ENCODE measurements at places on chromosomes 1 and 21.

DNA sequence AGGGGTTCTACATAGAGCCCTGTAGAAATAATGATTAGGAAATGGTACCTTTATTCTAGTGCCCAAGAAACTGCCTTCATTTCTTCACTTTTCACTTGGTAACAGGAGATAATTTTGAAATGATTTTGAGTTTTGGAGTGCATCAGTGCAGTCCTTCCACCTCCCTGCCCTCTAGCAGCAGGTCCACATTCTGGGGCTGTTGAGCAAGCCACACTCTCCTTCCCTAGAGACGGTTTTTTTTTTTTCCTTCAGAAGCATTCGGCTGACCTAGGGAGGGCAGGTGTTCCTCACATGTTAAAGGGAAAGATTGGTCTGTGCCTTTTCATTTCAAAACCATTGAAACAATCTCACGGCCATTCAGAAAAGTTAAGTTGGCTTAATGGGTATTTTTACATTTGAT, 39.8 kb downstream of the SLC37A1 start:
- DNase-seq, result no peak

GRCh38 chr1:29180497-29181412, 945 bp downstream of the SRSF4 start:
- DNase-seq, result no peak

- DNase-seq, result no peak
These were observed 22.7 kb downstream of the MAB21L3 start for GRCh38 chr1:116133696-116134475.

GRCh38 chr1:184027826-184028695, 9.5 kb downstream of the COLGALT2 start:
- peak; percentile 75 for DNase-seq

GRCh38 chr1:168121401-168122011, 15.2 kb downstream of the GPR161 start:
- DNase-seq, result peak; percentile 94

- DNase-seq, result no peak
These were observed 182.0 kb upstream of the C1orf174 start for GRCh38 chr1:4081806-4082711.

DNA sequence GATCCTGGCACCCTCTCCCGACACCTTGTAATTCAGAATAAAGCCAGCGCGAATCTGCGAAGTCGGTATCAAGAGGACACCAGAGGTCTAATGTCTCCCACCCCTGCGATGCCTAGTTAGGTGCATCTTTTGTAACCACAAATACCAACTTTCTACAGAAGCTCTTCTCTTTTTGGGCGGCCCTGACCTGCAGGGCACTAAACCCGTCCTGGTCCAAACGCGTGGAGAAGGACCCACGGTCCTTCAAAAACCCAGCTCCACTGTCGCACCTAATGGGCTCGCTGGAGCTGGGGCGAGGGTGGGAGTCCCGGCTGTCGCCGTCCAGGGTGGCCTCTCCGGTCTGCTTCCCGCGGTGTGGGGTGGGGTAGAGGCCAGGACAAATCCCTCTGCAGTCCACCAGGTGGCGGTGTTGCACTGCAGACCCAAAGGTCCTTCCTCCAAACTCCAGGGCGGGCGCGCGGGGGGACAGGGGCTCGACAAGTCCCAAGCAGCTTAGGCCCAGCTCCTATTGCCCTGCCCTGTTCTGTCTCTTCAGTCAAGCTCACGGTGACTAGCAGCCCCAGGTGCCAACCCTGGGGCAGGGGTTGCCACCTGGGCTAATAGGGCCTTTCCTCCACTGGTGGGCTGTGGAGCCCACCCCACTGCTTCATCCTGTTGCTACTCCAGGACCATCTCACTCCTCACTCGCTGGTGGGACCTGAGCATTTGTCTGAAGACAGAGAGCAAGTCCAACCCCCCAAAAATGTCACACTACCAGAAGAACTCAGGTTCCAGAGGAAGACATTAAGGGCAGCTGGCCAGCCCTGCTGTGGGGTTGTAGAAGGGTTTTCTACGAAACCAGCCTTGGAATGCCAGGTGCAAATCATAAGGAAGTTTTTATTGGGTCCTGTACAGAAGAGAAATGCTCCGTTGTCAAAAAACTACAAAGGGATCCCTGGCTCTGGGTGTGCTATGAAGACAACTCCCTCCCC, 2.8 kb downstream of the HES3 start:
- DNase-seq, result peak; percentile 64

GRCh38 chr1:160724465-160725242, 13.0 kb upstream of the CD48 start:
- no peak for DNase-seq

DNA sequence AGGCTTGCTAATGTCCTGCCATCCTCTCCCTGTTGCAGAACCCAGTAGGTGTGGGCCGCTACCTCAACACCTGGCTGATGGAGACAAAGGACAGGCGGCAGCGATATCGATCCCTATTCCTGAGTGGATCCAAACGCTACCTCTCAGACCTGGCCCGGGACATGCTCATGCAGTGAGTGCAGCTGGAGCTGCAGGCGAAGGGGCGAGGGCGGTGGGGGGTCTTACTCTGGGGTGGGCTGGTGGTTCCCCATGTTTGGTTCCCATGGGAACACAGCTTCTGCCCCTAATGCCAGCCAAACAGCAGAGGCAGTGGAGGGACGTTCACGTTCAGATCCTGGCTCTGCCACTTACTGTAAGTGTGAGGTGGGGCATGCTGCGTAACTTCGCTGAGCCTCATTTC, 15.8 kb upstream of the TTC22 start:
- no peak for DNase-seq

- no peak for DNase-seq
These were observed 52.8 kb downstream of the FCRL5 start for GRCh38 chr1:157499521-157499920.

- DNase-seq, result no peak
These were observed 1.5 kb upstream of the S100B start for GRCh38 chr21:46606427-46606813.

DNA sequence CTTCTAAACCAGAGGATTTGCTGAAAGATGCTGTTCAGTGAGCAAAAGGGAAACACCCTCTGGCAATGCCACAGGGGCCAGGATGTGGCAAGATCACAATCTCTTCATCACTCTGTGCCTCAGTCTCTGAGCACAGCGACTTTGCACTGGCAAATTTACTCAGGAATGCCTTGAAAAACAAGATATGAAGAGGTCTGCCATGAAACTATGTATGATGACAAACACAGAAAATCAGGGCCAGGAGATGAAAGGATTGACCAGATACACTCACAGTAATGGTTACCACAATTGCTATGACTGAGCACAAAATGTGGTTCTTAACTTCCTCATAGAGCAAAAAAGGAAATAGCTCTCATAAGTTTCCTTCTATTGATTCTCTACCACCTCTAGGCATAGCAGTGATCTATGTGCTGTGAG, 5.8 kb downstream of the TTC13 start:
- peak; percentile 46 for DNase-seq

GRCh38 chr1:54743416-54744226, 20.7 kb downstream of the PARS2 start:
- DNase-seq, result no peak

DNA sequence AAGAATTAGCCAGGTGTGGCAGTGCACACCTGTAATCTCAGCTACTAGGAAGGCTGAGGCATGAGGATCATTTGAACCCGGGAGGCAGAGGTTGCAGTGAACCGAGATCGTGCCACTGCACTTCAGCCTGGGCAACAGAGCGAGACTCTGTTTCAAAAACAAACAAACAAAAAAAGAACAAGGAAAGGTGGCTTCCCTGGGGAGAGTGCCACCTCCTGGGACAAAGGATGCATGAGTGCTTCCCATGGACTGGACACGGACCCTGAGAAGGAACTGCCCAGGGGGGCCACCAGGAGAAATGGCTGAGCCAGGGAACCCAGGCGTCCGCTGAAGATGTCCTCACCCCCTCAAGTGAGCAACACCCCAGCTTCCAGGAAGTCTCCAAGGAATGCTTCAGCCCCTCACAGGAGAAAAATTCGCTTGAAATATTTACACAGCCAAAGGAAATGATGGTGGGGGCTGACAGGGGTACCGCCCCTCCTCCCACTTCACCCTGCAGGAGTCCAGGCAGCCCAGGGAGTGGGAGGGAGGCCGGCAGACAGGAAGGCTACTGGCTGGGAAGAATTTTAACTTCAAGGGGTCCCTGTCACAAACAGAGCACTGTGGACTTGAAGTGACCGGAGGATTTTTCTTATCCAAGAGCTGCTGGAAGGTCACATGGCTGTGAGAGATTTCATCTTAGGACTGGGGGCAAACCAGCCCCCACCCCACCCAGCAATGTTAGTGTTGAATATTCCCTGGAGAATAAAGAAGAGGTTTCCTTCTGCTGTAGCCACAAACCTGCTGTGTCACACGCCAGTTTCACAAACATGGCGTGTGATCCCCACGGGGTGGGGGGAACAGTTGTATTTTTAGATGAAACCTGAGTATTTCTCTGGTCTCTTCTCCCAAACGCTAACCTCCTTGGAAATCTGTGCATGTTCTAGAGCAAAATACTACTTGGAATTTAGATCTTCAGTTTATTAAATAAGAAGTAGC, 90.8 kb upstream of the SLC25A33 start:
- peak; percentile 54 for DNase-seq

DNA sequence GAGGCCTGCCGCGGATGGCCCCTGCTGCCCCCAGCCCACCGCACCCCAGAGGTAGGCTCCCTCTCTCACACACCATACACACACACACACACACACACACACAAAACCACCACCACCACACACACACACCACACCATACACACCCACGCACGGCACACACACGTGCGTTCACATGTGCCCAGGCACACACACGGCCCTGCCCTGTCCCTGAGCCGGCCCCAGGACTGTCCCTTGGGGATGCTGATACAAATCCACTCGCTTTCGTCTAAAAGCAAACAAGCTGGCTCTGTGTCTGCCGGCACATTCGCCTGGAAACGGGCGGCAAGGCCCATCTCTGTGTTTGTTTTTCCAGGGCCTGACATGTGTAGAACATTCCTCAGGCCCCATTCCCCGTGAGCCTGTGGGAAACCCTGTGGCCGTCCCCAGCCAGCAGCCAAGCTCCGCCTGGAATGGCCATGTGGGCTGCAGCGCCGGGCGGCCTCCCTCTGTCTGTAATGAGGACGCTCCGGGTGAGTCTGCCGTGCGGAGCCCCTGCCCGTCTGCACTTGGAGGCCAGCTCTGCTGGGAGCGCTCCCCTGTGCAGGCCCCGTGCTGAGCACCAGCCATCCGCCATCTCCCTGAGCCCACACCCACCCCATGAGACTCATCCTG, 67.4 kb downstream of the DMRTB1 start:
- DNase-seq, result peak; percentile 77

- DNase-seq, result no peak
These were observed 1.1 kb downstream of the WNT3A start for GRCh38 chr1:228007801-228008341.

DNA sequence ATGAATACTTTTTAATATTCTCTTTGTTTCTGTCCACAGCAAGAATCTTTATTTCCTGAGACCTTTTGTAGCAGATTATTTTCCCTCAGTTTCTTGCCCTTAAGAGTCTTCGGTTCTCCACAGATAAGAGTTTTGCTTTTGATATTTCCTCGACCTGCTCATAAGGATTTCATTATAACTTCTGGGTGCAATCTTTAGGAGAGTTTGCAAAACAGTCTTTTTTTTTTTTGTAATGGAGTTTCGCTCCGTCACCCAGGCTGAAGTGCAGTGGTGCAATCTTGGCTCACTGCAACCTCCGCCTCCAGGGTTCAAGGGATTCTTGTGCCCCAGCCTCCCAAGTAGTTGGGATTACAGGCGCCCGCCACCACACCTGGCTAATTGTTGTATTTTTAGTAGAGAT, 10.1 kb upstream of the UBE4B start:
- DNase-seq, result no peak

- DNase-seq, result no peak
These were observed 26.1 kb downstream of the KCNJ15 start for GRCh38 chr21:38282921-38283320.

DNA sequence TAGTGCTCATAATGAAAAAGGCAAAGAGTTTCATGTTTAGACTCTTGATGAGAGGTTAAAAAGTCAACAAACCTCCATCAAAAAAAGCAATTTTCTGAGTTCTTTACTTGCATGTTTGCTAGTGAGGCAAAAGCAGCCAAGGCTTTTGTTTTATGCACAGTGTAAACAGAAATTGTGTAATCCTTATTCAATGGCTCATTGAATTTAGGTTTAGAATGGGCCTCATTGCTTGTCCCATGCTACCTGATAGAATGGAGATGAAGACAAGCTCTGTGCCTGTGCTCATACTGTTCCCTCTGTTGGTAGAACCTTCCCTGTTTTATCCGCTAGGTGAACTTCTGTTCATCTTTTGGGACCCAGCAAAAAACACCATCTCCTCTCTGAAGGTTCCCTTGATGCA, 10.0 kb upstream of the LRRC8D start:
- no peak for DNase-seq

- DNase-seq, result no peak
These were observed 281.6 kb downstream of the TPR start for GRCh38 chr1:186093437-186093836.

- DNase-seq, result peak; percentile 46
These were observed 376.7 kb upstream of the ADGRL2 start for GRCh38 chr1:81424061-81424460.

DNA sequence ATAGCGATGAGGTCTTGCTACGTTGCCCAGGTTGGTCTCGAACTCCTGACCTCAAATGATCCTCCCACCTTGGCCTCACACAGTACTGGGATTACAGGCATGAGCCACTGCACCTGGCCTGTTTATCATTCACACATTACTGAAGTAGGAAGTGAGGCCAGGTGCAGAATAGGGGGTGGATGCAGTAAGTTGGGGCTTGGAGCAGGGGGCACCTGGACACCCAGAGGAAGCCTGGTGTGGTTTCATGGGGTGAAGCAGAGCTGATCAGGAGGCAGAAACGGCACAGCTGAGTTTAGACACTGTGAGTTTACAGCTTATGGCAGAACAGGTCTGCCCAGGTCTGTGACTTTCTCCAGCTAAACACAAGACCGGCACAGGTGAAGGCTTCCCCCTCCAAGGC, 4.9 kb downstream of the CDA start:
- DNase-seq, result no peak

- DNase-seq, result no peak
These were observed 36.8 kb upstream of the PKN2 start for GRCh38 chr1:88647249-88647645.

- no peak for DNase-seq
These were observed 1.2 kb downstream of the HP1BP3 start for GRCh38 chr1:20785907-20786252.

GRCh38 chr1:53430779-53431178, 28.4 kb upstream of the DMRTB1 start:
- DNase-seq, result no peak

DNA sequence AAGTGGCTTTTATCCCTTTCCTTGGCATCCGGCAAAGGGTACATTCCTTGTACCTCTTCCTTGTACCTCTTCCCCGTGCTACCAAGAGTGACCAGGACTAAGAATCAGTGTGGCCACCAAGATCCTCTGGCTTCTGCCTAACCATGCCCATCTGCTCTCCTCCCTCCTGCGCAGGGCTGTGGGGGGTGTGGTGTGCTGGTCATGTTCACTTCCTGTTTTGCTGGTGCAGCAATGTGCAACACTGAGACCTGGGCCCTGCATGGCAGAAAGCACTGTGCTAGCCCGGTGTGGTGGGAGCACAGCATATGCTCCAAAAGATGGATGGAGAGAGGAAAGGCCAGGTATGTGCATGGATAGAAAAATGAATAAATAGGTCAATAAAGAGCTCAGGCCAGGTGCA, 33.3 kb upstream of the TENT5C start:
- no peak for DNase-seq

- DNase-seq, result no peak
These were observed 14.4 kb downstream of the THEMIS2 start for GRCh38 chr1:27886744-27887143.
